Endodermal cell (in vitro differentiated cells): ENCODE measurements at places on chromosomes 12 and 14.

DNA sequence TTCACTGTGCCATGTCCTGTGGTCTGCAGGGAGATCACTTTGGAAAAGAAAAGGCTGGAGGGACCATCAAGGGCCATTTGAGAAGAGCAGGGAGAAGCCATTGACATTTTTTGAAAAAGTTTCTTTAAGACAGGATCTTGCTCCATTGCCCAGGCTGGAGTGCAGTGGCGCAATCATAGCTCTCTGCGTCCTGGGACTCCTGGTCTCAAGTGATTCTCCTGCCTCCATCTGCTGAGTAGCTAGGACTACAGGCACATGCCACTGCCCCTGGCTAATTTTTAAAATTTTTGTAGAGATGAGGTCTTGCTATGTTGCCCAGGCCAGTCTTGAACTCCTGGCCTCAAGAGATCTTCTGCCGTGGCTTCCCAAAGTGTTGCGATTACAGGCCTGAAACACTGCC is 32.3 kb downstream of the PTHLH start:
- no peak for DNase-seq
- no peaks in the 10 kb centered on the region for H3K4me1 ChIP-seq
- H3K4me3 ChIP-seq: no peak overlapping the region
- H3K27ac ChIP-seq: no peak overlapping the region

GRCh38 chr12:27422697-27423096 is 23.8 kb upstream of the SMCO2 start:
- no peaks in the 10 kb centered on the region for H3K27me3 ChIP-seq
- DNase-seq: peak; percentile 55

DNA sequence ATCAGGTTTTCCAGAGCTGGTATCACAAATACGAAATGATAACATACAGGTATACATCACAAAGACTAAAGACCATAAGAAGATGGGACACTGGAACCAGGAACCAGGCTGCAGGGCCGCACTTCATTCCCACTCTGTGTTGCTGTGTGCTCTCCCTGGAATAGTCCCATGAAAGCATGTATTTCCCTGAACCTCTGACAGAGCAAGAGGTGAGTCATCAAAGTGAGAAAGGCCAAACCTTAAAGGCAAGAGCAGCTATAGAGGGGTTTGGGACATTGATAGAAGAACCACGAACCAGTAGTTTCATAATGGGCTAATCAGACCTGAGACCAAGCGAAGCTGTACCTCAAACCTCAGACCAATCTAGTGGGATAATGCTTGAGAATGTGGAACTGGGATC is 283.0 kb upstream of the PRKD1 start:
- H3K4me1 ChIP-seq: no peaks in the 10 kb centered on the region
- no peak overlapping the region for H3K27ac ChIP-seq
- DNase-seq: no peak
- no peak overlapping the region for H3K4me3 ChIP-seq
- H3K36me3 ChIP-seq: no peaks in the 10 kb centered on the region
- H3K27me3 ChIP-seq: no peaks in the 10 kb centered on the region

DNA sequence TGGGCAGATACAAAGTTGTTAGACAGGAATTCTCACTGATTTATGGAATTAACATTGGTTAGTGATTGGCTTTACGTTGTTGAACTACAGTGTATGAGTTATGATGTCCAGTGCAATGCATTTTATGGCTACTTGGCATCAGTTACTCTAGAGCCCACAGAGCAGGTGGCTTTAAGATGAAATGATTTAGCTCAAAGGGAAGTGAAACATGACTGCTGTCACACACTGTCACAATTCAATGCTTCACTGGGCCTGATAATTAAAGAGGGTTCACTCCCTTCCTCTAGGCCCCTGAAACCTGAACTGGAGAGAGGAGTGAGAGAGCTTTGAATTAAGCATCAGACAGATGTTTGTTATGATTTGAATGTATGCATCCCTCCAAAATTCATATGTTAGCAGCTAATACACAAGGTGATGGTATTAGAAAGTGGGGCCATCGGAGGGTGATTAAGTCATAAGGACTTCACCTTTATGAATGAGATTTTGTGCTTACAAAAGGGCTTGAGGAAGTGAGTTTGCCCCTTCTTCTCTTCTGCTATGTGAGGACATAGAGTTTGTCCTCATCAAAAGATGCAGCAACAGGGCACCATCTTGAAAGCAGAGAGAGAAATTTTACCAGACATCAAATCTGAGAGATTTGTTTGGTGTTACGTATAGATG is 175.8 kb upstream of the GRIN2B start:
- H3K4me3 ChIP-seq: no peak overlapping the region
- H3K36me3 ChIP-seq: no peaks in the 10 kb centered on the region
- H3K27ac ChIP-seq: no peak overlapping the region
- H3K27me3 ChIP-seq: no peaks in the 10 kb centered on the region

- H3K4me3 ChIP-seq: no peak overlapping the region
- DNase-seq: no peak
- H3K36me3 ChIP-seq: no peaks in the 10 kb centered on the region
- H3K4me1 ChIP-seq: no peaks in the 10 kb centered on the region
Observed at GRCh38 chr14:59969319-59969718, 49.4 kb downstream of the LRRC9 start.

- no peak overlapping the region for H3K27ac ChIP-seq
- H3K4me1 ChIP-seq: no peaks in the 10 kb centered on the region
- no peak for DNase-seq
- no peaks in the 10 kb centered on the region for H3K27me3 ChIP-seq
- H3K36me3 ChIP-seq: peaks cover 37% of the 10 kb centered on the region
Observed at GRCh38 chr14:93323600-93324174, 9.1 kb downstream of the BTBD7 start.

- H3K36me3 ChIP-seq: peaks cover 19% of the 10 kb centered on the region
- no peak overlapping the region for H3K27ac ChIP-seq
- H3K4me3 ChIP-seq: no peak overlapping the region
- no peaks in the 10 kb centered on the region for H3K27me3 ChIP-seq
- peaks cover 13% of the 10 kb centered on the region for H3K4me1 ChIP-seq
Observed at GRCh38 chr14:95478309-95478708, 38.1 kb downstream of the SYNE3 start.

- H3K27me3 ChIP-seq: peaks cover 12% of the 10 kb centered on the region
- DNase-seq: peak; percentile 95
- no peaks in the 10 kb centered on the region for H3K36me3 ChIP-seq
- no peaks in the 10 kb centered on the region for H3K4me1 ChIP-seq
Observed at GRCh38 chr12:114355389-114356088, 50.4 kb downstream of the TBX5 start.

DNA sequence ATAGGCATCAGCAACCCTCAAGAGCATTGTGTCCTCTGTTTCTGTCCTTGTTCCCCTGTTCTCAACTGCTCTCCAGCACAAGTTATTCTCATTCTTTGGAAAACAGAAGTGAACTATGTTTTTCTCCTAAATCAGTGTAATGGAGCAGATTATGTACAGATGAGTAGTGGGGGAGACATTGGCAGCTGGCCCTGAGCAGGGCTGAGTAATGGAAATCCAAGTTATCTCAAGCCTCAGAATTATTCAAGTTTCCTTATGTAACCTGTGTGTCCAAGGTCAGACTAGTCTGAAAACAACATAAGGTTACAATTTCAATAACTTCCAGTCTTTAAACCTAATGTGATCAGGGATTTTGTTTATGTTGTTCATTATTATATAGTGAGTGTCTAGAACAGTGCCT is 116.1 kb upstream of the FUT8 start:
- no peak overlapping the region for H3K4me3 ChIP-seq
- no peaks in the 10 kb centered on the region for H3K36me3 ChIP-seq
- no peaks in the 10 kb centered on the region for H3K4me1 ChIP-seq
- no peak for DNase-seq
- H3K27me3 ChIP-seq: no peaks in the 10 kb centered on the region

DNA sequence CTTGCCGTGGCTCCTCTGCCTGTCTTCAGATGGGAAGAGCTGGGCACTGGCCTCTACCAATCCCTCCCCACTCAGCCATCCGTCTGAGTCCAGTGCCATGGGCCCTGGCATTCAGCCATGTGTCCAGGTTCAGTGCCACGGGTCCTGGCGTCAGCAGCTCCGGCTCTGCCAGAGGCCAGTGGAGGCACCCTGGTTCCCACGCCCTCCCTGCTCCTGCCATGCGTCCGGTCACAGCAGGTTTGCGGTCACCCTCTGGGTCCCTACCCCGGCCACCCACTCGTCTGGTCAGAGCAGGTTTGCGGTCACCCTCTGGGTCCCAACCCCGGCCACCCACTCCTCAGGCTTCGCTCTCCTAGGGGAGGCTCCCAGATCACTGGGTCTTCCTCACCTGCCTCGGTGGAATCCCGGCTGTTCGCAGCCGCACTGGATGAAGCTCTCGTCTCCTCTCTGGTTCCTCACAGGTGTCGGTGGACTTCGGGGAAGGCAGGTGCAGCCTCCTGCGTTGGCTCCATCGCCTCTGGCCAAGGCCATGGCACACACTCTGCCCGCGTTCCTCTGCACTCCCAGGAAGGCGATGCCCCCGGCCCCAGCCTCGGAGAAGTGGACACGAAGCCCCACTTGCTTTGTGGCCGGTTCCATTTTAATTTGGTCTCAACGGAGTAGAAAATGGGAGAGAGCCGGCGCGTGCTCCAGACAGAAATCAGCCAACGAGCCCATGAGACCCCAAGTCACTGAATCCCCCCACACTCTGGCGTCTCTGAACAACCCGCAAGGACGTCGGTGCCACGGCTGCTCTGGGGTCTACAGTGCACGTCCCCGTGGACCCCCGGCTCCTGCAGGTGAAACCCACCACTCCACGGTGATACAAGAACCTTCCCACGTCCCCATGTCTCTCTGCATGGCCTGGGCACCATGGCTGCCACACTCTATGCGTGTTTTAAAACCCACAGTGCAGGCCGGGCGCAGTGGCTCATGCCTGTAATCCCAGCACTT is 47.8 kb upstream of the FBRSL1 start:
- DNase-seq: no peak
- no peaks in the 10 kb centered on the region for H3K36me3 ChIP-seq
- no peak overlapping the region for H3K4me3 ChIP-seq
- H3K27ac ChIP-seq: no peak overlapping the region
- H3K4me1 ChIP-seq: no peaks in the 10 kb centered on the region
- H3K27me3 ChIP-seq: no peaks in the 10 kb centered on the region

GRCh38 chr14:102675396-102675795 is 82.9 kb downstream of the RCOR1 start:
- no peak for DNase-seq
- no peaks in the 10 kb centered on the region for H3K36me3 ChIP-seq
- no peak overlapping the region for H3K27ac ChIP-seq
- H3K27me3 ChIP-seq: no peaks in the 10 kb centered on the region
- no peaks in the 10 kb centered on the region for H3K4me1 ChIP-seq

DNA sequence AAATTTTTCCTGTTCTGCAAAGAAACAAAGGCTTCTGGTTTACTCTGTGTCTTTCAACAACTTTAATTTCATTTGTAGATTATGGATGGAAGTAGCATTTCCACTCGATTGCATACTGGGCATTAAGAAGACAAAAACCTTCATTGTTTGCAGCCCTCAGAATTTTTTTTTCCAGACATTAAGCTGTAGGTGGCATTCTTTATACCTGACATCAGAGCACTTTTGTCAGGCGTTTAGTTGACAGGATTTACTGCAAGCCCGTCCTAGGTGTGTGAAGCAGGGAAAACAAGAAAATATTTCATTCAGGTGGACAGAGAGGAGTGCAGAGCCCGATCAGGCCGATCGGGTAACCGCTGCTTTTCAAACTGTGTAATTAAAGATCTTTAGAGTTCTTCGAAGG is 107.5 kb downstream of the TMEM260 start:
- DNase-seq: no peak
- no peaks in the 10 kb centered on the region for H3K36me3 ChIP-seq
- H3K4me3 ChIP-seq: no peak overlapping the region
- H3K27me3 ChIP-seq: no peaks in the 10 kb centered on the region
- H3K4me1 ChIP-seq: peaks cover 14% of the 10 kb centered on the region

GRCh38 chr12:111467092-111467856 is 61.6 kb downstream of the SH2B3 start:
- peaks cover 5% of the 10 kb centered on the region for H3K4me1 ChIP-seq
- no peak for DNase-seq
- no peaks in the 10 kb centered on the region for H3K27me3 ChIP-seq
- peaks cover 69% of the 10 kb centered on the region for H3K36me3 ChIP-seq
- H3K4me3 ChIP-seq: no peak overlapping the region
- H3K27ac ChIP-seq: no peak overlapping the region

GRCh38 chr14:69428289-69428998 is 30.0 kb downstream of the SLC39A9 start:
- peaks cover 37% of the 10 kb centered on the region for H3K36me3 ChIP-seq
- DNase-seq: no peak
- no peaks in the 10 kb centered on the region for H3K27me3 ChIP-seq
- H3K27ac ChIP-seq: no peak overlapping the region
- H3K4me3 ChIP-seq: no peak overlapping the region

DNA sequence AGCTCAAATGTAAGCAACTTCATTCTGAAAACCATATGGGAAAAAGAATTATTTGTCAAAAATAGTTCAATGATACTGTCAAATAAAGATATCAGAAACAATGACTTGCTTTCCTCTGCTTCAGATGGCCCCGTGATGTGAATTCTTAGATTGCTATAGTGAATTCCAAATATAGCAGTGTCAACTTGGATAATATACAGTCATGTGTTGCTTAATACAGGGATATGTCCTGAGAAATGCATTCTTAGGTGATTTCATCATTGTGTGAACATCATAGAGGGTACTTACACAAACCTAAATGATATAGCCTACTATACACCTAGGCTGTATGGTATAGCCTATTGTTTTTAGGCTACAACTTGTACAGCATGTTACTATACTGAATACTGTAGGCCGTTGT is 108.7 kb upstream of the MIS18BP1 start:
- no peaks in the 10 kb centered on the region for H3K27me3 ChIP-seq
- DNase-seq: no peak
- no peaks in the 10 kb centered on the region for H3K36me3 ChIP-seq
- no peak overlapping the region for H3K27ac ChIP-seq
